Activated CD8-positive, alpha-beta T cell treated with anti-CD3 and anti-CD28 coated beads for 36 hours (primary cell): ENCODE measurements at places on chromosomes 12 and 14. TPM values are rescaled to one million over a fixed set of nuclear protein-coding genes. Genes with fewer than 3 reads are reported as not detected.

The PAWR gene
- total RNA-seq: 5.5 TPM

The CCDC60 gene
- total RNA-seq: not detected

The CLEC4D gene
- total RNA-seq: not detected

The CRADD gene
- 7.0 TPM for total RNA-seq

The KRT83 gene
- not detected for total RNA-seq

The LTBR gene
- 1.5 TPM for total RNA-seq

The SLC2A13 gene
- total RNA-seq: 9.3 TPM

DNA sequence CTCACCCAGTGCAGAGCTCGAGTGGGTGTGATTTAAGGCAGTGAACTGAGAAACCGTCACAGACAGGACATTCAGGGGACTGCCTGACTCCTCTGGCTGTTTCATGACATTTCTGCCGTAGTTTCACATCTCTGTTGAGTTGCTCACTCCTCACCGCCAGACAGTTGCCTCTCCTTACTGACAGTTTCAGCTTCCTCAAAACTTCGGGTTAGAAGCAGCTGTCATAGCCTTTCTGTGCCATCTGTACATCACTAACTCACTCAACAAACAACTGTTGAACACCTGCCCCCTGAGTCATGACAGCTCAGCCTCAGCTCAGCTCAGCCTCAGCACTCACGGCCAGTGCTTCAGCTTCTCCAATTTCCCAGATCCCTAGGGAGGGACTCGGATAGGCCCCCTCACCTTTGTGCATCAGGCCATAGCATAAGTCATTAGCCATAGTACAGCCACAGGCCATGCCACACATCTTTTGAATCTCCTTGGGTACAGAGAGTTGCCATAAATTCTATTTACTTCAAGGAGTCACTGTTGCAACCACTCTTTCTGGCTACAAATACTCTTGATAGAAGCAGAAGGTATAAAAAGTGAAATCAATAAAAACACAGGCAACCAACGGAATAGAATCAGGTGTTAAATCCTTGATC, 6.2 kb upstream of the SLC15A4 start:
- peak; percentile 43 for DNase-seq

DNA sequence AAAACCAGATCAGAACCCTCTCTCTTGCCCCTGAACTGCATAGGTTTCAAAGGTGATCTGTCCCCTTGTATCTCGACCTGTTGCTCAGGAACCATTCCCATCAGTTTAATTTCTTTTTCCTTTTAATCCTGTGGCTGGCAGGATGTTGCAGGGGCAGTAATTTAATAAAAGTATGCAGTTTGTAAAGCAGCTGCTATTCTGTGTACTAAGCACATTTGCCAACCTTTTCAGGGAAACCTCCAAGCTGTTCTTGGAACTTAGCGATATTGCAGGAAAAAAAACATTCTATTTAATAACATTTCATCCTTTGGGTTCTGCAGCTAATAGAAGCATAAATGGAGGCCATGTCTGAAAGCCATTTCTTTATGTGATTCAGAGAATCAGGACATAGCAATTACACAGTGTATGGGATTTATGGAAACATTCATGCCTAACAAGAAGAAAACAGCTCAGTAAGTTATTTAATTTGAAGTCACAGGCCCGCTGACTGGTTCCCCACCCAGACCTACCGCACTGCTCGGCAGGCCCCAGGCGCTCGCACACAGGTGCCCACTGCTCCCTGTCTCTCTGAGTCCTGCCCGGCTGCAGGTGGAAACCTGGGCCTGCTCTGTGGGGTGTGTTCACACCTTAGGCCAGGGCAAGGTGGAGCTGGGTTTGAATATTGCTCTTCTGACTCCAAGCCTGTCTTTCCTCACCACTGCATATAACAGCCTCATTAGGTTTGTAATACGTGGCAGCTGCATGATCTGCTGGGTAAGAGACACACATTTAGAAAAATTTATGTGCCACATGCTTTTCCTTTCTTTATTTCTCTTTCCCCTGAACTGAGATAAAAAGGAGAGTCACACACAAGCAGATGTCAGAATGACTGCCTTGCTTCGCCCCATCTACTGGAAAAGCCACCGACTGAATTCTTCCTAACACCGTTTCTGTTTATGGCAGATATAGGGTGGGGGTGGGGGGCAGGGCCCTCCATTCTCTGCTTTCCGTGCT, 119.7 kb downstream of the SLC25A47 start:
- no peak for DNase-seq

DNA sequence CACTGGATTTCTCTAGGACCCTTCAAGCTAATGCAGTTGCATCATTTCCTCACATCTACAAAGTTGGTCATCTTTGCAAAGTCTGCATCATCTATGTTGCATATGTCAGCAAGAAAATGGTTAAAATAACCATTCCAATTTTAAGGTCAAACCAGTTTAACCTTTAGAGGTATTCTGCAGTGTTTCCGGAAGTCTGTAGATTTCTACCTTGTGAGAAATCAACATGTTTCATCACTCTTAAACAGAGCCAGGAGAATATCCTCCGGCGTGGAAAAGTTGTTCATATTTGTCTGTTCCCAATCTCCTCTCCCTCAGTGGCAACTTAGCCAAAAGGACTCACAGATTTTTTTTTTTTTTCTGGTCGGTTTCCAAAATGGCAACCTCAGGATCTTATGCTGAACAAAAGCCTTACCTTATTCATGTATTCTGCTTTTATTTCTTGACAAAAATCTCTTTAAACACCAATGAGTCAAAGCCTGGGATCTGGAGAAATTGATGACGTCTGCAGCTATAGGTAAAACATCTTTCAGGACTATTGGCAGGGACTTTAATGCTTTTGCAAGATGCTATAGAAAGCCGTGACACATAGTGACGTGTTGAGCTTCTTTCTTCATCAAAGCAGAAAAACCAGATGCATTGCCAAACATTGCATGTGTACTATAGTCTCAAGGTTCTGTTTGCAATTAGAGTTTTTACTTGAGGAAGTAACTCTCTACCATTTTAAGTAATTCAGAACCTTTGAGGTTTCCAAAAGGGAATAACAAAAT, 16.0 kb upstream of the CDK17 start:
- DNase-seq: no peak

DNA sequence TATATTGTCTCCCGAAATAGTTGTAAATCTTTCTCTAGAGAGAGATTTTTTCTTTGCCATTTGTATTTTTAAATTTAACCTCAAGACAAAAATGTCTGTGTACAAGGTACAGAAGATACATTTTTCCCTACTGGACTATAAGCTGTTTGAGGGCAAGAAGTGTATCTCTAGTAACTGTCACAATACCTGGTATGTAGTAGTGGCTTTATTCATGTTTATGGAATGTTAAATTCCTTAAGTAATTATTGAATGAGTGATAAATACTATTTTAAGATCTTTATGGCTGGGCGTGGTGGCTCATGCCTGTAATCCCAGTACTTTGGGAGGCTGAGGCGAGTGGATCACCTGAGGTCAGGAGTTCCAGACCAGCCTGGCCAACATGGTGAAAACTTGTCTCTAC, 24.4 kb upstream of the CDK17 start:
- DNase-seq: no peak

- no peak for DNase-seq
Measured at GRCh38 chr14:55979096-55979495, 139.1 kb upstream of the PELI2 start.

DNA sequence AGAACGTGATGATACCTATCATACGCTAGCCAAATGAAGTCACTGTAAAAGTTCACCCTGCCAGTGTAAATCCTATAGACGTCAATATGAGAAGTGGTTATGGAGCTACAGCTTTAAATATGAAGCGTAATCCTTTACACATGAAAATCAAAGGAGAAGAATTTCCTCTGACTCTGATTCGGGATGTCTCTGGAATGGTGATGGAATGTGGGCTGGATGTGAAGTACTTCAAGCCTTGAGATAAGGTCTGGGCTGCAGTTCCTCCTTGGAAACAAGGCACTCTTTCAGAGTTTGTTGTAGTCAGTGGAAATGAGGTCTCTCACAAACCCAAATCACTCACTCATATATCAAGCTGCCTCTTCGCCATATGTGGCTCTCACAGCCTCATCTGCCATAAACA, 53.1 kb upstream of the NAP1L1 start:
- DNase-seq: no peak

DNA sequence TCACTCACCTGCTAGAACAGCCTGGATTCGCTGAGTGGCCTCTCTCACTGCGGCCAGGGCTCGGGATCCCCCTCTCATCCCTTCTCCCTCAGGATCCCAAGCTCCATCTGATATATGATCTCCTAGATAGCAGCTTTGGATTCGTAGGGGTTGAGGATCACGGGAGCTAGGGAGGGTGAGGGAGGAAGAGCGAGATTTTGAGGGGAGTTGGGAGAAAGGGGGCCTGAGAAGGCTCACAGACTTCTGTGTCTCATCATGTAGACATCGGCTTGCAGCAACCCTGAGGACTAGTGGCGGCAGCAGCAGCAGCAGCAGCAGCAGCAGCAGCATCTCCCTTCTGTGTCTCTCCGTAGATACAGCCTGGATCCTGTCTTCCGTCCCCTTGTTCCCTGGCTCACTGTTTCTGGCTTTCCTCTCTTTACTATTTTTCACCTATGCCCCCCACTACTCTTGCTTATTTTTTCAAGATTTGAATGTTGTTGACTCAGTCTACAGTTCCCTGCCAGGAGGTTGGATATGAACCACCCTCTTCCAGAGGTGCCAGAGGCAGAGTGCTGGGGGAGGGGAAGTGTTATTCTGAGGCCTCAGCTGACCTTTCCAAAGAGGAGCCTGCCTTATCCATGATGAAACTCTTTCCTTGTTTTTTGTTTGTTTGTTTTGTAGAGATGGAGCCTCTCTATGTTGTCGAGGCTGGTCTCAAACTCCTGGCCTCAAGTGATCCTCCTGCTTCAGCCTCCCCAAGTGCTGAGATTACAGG, at the start of gene CIROP:
Gene CIROP (minus strand): TSS at position 399 of the 757 bp plus-strand sequence. CDS start 69 bp downstream, at position 330.
- DNase-seq: no peak

- peak; percentile 9 for DNase-seq
Measured at GRCh38 chr12:64450057-64450640, 1.8 kb upstream of the TBK1 start.

- DNase-seq: no peak
Measured at GRCh38 chr12:6253278-6253677, 53.1 kb downstream of the CD9 start.

DNA sequence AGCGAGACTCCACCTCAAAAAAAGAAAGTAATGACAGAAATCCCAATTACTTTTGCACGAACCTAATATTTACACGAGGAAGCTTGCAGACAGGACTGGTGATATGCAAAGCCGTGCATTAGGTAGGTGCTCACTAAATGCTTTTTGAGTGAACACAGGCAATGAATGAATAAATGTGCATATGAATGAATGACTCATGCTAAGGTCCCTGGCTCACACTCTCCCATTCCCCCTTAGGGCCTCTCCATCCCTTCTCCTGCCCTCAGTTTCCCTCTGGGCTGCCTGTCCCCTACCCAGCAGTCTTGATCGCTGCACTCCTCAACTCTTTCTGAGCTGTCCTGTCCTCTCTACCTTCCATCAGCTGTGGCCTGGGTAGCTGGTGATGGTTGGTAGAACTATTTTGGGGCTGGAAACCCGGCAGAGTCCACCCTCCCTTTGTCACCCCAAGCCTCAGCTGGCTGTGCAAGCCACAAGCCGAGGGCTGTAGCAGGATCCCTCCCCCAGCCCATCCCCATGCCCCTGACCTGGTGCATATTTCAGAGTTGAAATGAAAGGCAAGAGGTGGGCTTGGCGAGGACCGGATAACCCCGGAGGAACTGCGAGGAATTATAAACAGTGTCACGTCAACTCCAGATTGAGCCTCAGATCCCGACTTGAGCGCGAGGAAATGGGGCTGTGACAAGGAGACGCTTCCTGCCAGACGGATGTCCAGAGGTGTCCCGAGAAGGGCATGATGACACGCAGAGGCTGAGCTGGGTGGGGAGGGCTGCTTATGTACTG, 191.7 kb upstream of the GSC start:
- DNase-seq: no peak

- peak; percentile 77 for DNase-seq
Measured at GRCh38 chr14:68978172-68978911, 760 bp downstream of the ACTN1 start.

- DNase-seq: no peak
Measured at GRCh38 chr14:100403802-100404365, 80.7 kb downstream of the SLC25A47 start.

GRCh38 chr12:131896811-131897270, 2.4 kb downstream of the ULK1 start:
- no peak for DNase-seq

DNA sequence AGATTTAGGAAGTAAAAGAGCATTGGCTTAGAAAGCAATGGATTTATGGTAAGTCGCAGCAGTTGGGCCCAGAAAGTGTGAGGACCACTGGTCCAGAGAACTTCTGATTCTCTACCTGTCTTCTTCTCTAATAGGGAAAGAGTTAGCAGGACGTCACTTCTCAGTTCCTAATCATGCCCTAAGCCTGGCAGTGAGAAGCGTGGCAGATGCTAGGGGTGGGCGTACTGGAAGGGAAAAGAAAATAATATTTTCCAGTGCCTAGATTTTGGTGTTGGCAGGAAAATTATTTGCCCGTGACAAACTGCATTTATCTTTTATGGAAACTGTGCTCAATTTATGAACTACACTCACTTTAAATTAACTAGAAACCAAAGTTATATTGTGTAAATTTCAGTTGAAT, 212.3 kb downstream of the PPFIA2 start:
- no peak for DNase-seq
